Fibroblast of lung (primary cell): ENCODE measurements at places on chromosomes 16 and 17.

DNA sequence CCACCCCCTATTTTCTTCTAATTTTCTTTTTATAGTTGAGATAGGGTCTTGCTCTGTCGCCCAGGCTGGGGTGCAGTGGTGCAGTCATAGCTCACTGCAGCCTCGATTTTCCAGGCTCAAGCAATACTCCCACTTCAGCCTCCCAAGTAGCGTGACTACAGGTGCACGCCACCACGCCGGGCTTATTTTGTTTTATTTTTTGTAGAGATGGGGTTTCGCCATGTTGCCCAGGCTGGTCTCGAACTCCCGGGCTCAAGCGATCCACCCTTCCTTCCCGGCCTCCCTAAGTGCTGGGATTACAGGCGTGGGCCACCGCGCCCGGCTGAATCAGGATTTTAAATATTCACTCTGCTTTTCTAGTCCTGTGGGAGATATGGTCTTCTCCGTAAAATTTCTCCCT is 941 bp upstream of the GDPD1 start:
- DNase-seq: no peak

DNA sequence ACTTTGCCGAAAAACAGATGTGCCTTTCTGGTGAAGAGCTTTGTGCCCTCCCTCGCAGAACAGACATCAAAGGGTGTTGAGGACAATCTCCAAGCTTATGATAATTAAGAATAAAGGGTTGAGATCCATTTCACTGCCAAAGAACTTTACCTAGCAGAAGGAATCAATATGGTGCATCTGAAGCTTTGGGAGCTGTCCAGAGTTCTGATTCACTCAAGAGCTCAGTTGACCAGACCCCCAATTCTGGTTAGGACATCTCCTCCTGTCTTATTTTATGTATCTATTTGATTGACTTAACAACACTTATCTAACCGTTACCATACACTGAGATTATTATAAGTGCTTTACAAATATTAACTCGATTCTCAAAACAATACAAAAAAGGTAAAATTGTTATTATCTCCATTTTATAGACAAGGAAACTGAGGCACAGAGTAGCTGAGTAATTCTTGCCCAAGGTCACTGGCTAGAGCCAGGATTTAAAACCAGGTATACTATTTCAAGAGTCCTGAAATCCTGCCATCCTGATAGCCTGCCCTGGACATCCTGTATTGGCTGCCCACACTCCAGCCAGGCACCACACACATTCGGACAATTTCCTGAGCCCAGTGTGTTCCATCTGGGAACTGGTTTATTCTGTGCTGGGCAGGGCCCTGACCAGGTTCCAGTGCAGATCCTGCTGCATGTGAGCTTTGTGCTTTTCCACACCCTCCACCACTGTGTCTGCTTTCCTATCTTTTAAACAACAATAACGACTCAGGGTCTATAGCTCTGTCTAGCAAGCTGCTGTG is 29.8 kb downstream of the PITPNM3 start:
- peak; percentile 18 for DNase-seq

DNA sequence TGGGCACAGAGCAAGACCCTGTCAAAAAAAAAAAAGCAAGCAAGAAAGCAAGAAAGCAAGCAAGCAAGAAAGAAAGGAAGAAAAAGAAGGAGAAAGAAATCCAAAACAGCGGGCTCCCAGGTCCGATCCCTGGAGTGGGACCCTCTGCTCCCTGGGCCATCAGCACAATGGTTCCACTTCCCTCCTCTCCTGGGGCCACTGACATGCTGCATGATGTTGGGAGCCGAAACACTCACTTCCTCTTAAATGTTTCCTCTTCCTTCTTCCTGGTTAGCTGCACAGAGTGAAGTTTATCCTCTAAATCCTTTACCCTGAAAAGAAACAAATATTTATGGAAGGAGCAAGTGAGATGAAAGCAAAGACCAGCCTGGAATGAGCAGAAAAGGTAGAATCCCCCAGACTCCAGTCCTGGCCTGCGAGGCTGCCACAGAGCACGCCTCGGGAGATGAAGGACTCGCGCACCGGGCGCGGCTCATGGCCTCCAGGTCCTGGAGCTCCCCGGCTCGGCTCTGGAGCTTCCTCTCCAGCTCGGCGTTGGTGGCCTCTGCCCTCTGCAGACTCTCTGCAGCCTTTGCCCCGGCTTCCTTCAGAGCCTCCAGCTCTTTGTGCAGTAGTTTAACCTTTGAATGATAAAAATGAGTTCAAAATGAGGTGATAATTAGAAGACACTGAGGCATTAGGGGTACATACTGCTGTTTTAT is 19.0 kb downstream of the CCDC57 start:
- no peak for DNase-seq

DNA sequence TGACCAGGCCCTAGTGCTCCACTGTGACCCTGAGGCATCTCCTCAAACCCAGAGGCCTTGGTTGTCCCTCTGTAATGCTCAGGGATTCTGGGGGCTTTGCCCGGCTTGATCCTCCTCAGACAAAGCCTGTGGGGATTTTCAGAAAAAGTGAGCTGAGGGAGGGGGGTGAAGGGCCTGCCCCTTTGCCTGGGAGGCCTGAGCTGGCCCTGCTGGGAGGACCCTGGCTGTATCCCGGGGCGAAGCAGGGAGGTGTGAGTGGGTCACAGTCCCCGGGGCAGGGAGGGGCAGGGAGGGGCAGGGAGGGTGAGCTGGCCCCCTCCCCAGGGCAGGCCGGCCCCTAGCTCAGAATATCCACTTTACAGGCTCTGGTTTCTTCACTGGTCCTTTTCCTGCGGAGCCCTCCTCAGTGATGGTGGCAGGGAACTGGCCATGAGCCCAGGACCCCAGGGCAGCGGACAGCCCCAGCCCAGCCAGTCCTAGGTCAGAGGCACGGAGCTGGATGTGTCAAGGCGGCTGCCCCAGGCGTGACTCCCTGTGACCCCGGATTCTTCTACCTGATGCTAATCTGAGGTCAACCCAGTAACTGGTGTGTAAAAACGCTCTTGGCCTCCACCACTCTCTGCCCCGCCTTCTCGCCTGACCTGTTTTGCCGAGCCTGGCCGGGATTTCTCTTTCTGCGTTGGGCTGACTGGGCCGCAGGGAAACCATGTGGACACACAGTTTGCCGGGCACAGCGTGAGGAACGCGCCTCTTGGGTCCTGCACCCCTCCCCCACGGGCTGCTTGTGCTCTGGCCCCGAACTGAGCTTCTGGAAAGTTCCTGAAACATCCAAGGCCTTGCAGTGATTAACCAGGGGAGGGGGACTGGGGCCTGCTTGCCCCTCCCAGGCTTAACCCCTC is 5.8 kb upstream of the FASN start:
- DNase-seq: peak; percentile 29
